Fibroblast of pulmonary artery (primary cell): ENCODE measurements at places on chromosomes 2 and 18.

GRCh38 chr2:98869272-98869641 lies 66.8 kb downstream of the CRACDL start:
- DNase-seq = peak; percentile 8

GRCh38 chr2:166862468-166863132 lies 25.7 kb upstream of the XIRP2 start:
- DNase-seq = no peak

- no peak for DNase-seq
Observed at GRCh38 chr2:15940661-15941480, 521 bp downstream of the MYCN start.

GRCh38 chr2:60847854-60848253 lies 33.5 kb upstream of the REL start:
- DNase-seq = no peak
